ENCODE measurements at places on chromosomes 5 and 9.

GRCh38 chr9:90061187-90061586 lies 456.4 kb downstream of the GADD45G start:
- no peak for DNase-seq

DNA sequence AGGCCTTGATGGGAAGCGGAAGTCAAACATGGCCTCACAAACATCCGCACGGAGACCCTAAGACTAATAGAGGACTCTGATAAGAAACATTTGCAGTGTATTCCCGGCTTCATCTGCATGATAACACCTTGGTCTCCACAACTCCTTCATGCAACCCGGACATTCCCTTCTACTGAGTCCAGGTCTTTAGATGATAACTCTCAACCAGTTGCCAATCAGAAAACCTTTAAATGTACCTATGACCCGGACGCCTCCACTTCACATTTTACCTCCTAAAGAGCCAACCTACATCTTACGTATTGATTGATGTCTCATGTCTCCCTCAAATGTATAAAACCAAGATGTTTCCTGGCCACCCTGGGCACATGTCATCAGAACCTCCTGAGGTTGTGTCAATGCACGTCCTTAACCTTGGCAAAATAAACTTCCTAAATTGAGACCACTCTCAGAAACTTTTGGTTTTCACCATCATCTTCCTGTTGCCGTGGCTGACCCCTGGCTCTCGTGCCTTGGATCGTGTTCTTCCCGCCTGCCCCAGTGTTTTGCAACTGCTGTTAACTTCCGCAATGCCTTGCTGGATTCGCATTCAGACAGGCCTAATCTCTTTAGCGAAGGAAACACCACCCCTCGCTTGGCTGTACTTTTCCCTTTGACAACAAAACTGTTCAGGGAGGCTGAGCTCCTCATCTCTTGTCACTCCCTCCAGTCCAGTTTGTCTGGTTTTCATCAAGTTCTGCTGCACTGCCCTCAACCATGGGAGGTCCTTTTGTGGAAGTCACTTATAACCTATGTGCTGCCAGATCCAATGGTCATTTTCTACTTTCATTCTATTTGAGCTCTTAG lies 1.1 kb upstream of the DAP start:
- DNase-seq: no peak

DNA sequence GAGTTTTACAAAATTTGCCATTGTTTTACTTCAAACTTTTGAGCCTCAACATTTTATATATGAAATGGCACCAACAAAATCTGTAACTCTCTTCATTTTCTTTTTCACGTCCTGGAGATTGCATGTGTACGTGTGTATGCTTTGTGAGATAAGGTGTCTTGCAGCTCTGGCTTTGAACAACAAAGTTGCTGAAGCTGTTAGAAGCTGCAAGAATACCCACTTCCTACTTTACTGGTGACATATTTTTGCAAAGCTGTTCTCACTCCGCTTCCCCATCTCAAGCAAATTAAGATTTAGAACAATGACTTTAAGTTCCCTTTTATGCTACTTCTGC lies 41.8 kb downstream of the FYB1 start:
- no peak for DNase-seq

DNA sequence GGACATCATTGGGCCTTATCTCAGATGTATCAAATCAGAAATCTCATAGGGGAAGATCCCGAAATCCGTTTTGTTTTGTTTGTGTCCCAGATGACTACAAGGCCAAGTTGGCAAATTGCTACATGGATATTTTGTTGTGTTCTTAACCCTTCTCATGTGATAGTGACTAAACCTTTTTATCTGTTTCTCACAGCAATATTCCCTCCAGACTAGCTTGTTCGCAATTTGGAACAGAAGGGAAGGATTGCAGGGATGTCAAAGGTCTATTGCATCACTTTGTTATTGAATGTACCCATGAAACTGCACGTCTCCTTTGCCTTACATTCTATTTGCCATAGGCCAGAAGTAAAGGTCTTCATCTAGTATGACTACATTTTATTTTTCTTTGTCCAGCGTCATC lies 453.9 kb downstream of the NFIB start:
- no peak for DNase-seq

DNA sequence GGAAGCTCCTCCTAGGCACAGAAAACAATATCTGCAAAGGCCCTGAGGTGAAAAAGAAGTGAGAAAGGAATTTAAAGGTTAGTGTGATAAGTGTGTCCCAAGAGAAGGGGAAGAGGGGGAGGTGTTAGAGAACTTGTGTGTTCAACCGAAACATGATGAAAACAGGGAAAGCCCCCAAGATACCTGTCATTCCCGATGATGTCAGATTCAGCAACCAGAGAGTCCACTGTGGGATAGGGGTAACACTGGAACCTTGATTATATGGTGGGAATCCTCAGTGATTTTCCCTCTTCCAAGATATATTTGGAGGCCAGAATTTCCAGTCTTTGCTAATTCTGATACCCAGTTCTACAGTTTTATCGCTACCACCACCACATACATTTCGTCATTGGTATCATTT lies 15.5 kb upstream of the BNC2 start:
- DNase-seq: no peak

DNA sequence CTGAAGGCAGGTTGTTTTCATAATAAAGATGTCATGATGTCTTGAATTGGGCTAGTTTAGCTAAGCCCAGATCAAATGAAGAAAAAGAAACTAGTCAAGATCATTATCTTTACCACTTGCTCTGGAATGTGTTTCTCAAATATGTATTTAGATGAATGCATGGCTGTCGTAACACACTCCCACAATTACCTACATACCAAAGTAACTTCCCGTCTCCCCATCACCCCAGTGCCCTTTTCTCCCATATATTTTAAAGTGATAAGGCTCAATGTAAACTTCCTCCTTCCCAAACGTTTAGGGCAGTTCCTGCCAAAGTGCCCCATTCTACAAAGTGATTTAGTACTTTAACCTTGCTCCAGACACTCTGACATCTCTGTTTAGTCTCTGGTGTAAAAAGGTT lies 61.4 kb downstream of the SLC1A3 start:
- no peak for DNase-seq

DNA sequence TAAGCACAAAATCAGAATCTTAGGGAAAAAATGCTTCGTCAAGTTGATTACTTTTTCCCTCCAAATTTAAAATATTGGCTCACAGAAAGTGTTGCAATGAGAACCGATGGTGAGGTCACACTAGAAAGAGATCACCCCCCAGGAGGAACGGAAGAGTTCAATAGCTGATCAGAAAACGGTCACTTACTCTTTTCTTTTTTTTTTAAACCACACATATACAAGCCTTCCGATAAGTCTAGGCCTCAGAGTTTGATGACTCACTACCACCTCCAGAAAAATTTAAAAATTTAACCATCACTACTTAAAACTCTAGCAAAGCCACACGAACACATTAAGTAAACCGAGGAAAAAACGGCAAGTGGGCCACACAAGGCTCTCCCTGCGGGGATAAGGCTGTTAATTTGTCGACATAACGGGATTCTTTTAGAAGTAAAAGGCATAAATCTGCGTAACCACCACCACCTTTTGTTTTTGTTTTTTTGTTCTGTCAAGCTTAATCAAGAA lies 1.2 kb downstream of the SURF4 start:
- no peak for DNase-seq

DNA sequence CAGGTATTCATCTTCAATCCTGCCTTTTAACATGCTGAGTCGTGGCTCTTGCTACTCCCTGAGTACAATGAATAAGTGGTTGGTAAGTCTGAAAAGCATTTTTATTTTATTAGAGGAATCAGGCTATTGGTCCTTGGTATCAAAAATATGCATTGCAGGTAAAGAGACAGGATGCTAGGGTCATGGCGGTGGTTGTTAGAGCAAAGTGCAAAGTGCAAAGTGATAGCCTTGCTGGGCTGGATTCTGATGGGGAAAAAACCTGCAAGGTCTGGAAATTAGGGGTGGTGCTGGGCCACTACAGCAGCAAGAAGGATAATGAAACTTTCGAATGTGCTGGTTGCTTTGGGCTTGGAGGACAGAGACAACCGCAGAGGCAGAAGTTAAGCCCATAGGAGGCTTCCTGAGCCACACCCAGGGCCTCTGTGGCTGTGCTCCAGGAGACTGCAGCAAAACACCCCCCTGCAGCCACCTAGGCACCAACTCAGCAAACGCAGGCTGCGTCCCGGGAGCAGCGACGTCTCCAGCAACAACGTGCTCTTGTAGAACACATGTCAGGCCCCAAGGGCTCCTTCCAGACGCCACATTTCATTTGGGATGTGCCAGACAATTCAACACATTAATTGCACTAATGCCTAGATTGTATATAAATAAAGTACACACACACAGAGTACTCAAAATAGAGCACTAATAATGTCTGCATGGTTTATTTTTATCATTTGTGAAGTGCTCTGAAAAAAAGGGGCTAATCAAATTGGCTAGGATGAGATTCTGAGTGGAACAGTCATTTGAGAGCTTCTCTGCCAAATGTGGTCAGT lies 149.8 kb upstream of the RAPGEF1 start:
- no peak for DNase-seq

DNA sequence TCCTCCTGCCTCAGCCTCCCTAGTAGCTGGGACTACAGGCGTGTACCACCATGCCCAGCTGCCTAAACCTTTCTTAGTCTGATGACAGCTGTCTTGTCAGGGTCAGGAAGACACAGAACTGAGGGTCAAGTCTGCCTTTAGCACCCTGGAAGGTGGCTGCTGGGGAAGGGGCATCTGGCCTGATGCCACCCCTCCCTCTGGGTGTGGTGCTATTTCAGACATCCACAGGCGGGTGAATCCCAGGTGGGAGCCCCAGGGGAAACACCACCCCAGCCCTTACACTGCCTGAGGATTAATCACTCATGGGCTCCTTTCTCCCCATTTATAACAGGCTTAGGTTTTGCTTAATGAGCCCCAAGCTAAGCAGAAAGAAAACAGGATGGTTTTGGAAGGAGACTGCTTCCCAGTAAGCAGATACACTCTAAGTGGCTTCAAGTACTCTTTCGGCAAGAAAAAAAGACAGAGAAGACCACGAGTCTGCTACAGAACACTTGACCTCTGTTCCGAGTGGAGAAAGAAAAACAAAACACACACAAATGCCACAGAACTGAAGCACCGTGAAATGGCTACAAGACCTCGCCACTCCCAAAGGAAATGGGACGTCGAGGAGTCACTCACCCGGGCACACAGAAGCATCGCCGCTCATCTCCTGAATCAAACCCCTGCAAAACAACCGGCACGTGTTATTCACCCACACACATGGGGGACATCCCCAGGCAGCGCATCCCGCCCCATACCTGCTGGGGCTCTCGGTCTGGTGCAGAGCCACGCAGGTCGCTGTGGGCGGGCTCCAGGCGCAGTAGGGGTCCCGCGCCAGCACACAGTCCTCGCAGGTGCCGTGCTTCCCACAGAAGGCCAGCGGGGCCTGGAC lies 62.4 kb downstream of the SECISBP2 start:
- no peak for DNase-seq

DNA sequence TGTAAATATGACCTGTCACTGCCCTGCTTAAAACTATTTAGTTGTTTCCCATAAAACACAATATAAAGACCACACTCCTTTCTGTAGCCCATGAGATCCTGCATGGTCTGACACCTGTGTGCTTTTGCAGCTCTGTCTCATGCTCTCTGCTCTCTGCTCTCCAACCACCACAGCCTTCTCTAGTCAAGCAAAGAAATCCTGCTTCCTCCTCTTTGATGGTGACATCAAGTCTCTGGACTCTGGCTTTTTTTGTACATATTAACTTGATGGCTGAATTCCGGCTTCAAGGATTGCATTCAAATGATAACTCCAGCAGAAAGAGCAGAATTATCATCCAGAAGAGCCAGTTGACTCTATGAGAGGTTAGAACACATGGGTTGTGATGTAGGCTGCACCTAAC lies 58.2 kb downstream of the CHSY3 start:
- DNase-seq: no peak

DNA sequence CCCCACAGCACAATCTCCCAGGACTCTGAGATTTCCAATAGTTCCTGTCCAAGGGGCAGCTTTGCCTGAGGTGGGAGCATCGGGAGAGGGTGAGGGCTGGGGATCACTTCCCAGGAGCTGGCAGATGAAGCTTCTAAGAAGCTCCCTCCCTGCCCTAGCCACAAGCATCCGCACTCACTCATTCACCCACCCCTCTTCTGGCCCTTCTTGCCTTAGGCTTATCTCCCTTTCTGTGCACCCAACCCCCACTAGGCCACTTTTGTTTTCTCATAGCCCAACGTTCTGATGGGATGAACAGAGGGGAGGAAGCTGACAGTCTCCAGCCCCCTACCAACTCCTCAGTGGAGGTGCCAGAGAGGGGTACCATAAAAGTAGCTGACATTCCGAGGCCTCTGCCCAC lies 3.7 kb upstream of the PCDH1 start:
- DNase-seq: no peak

DNA sequence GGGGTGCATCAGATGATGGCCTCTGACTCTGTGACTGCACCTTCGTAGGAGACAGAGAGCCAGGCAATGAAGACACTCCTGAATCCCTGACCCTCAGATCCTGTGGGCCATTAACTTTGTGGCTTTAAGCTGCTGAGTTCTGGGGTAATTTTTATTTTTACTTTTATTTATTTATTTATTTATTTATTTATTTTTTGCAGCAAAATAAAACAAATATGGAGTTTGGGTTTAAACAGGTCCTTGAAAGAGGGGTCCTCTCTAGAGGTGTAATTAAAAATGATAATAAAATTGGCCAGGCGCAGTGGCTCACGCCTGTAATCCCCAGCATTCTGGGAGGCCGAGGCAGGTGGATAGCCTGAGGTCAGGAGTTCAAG lies 104.9 kb upstream of the RAPGEF1 start:
- no peak for DNase-seq

GRCh38 chr5:167296066-167296465 lies 995.4 kb upstream of the WWC1 start:
- no peak for DNase-seq

- DNase-seq: no peak
These were observed 724.0 kb upstream of the ZNF608 start for GRCh38 chr5:125470280-125470902.

- DNase-seq: no peak
These were observed 142.6 kb downstream of the KCTD16 start for GRCh38 chr5:144313147-144313726.

DNA sequence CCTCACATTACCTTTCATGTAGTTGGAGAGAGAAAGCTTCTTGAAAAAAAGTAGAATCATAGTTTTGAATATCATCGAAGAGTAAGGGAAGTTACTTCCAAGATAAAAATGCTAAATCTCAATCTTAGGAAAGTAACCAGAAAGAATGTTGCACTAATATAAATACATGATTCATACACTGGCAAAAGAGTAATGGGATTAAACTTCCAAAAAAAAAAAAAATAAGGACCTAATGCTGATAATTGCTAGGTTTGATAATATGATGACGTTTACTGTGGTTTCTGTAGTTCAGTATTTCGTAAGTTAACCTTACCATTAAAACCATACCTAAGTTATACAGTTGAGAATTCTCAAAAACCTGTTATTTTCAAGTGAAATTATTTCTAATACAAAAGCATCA lies 573.8 kb upstream of the CDH9 start:
- no peak for DNase-seq

- DNase-seq: no peak
These were observed at the start of gene PCDHA8 for GRCh38 chr5:140840978-140841962. TSS of gene PCDHA8 (plus strand) at chr5:140841187. CDS start at chr5:140841322, 135 bp downstream.

Data from activated B cell treated with CpG ODN at 0.5 μM for 24 hours (primary cell).